ENCODE measurements at places on chromosomes 2 and 18.

DNA sequence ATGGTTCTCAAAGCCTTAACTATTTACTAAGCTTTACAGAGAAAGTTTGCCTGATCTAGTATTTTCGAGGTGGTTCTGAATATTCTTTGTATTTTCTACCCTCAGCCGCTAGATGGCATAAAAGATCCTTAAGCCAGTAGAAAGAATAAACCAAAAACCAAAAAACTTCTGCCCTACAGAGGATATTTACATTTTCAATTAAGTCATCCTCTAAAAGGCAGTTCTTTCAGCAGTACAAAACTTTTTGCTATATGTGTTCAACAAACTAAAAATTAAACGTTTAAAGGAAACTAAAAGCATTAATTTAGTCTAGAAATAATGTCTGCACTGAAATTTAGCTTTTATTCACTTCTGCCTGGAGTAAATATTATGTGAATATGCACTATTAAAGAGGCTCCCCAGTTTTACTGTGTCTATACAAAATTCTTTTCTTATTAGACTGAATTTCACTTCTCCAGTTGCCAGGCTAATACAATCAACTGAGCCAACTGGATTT is 297.5 kb downstream of the PIEZO2 start:
- no peak for DNase-seq

DNA sequence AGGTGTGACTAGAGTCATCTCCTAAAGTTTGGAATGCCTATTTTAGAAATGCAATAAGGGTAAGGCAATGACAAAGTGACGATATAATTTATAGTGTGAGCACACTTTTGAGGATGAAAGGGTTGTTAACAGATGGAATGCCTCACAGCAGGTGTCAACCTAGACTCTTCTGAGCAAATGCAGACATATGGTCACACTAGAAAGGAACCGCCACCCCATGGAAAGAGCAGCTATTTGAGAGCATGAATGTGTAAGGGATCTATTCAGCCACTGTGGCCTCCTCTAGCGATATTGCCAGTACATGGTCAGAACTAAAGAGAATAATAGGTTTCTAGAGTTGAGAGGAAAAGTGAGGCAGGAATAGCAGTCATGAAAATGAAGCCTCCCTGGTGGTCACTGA is 18.5 kb downstream of the DSG2 start:
- no peak for DNase-seq

DNA sequence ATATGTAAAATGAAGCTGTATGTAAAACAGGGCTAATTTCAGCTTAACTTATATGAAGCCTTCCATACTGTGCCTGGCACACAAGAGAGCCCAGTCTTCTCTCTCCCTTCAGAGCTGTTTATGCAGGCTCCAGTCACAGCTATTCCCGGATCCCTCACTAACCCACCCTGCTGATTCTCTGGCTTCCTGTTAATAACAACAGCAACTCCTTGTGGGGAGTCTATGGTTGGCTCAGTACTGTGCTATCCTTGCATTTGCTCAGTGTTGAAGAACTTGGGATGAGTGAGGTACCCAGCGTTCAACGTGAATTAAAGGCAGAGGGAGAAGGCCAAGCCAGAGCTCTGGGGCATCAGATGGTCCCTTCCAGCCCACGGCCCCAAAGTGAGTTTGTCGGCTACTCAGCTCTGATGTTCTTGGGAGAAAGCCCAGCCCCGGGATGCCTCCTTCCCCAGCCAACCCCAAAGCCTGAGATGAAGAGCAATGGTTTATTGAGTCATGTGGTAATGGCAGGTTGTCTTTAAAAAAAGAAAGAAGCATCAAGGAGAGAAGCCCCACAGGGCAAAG is 43.2 kb downstream of the PSD4 start:
- DNase-seq, result no peak

DNA sequence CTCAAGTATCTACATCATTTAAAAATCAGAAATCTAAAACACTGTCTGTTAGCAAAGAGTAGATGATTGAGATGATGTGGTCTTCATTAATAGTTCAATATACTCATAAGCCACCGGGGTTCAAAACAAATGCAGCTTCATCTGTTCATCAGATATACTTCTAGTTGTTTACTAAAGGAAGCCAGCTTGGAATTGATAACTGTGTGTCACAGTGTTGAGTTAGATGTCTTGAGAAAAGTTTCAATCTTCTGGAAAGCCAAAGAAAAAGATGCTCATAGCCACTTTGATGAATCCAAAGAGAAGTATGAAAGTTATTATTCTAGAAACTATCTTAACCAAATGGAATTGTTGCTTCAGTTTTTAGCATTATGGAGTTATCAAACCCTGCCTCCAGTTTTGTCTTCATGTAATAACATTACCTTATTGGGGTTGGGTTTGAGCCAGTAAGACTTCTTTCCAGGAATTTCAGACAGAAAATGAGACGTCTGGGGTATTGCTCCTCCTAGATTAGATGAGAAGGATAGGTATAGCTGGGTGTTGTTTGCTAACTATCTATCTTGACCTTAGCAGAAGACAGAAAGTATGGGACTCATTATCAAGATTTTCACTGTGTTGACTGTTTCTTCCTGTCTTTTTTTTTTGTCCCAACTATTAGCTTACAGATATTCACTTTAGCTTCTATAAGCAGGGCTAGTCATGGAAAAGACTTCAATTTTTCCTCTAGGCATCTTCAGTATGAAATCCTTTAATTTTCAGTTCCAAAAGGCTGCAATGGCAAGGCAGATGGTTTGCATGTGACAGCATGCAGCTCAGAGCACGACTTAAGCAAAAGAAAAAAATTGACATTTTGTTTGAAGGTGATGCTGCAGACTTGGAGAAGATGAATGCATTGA is 66.5 kb downstream of the LNPK start:
- no peak for DNase-seq

DNA sequence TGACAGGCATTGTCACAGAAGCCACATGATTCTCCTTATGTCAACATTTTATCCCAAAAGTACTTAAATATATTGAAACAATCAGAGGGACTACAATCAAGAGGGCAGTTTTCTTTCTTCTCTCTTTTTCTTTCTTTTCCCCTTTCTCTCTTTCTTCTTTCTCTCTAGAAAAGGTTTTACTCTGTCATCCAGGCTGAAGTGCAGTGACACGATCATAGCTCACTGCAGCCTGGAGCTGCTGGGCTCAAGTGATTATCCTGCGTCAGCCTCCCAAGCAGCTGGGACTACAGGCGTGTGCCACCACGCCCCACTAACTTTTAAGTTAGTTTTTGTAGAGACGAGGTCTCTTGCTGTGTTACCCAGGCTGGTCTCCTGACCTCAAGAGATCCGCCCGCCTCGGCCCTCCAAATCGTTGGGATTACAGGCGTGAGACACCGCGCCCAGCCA is 1.0 kb upstream of the PRKD3 start:
- no peak for DNase-seq

- DNase-seq, result no peak
Observed at GRCh38 chr2:180893752-180894151, 86.7 kb upstream of the UBE2E3 start.

Data from activated CD8-positive, alpha-beta memory T cell treated with anti-CD3 and anti-CD28 coated beads, Interleukin-2, amount 50 U/mL, for 48 hours (primary cell).